Renal cortex interstitium (tissue), 15 donors: ENCODE measurements at places on chromosomes 2 and 18. TPM values are rescaled to one million over a fixed set of nuclear protein-coding genes. Genes with fewer than 3 reads are reported as not detected.
A peak's percentile ranks its signal among the peaks of the same experiment; 100 is the strongest.

DNA sequence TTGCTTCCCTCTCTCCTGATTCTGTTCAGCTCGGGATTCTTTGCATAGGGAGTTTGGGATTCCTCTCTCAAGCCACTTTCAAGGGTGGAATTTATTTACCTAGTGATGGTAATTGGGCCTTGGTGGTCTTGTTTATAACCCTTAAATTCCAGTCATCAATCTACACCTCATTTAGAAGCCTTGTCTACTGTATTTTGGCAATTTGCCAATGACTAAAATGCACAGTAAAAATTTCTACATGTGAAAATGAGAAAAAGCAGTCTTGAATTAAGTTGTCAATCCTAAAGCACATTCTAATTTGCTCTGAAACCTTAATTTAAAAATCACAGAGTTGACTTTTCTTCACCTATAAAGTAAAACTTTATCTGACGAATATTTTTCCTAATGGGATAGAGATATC, 749.2 kb upstream of the CRIM1 start:
- no peak for DNase-seq

DNA sequence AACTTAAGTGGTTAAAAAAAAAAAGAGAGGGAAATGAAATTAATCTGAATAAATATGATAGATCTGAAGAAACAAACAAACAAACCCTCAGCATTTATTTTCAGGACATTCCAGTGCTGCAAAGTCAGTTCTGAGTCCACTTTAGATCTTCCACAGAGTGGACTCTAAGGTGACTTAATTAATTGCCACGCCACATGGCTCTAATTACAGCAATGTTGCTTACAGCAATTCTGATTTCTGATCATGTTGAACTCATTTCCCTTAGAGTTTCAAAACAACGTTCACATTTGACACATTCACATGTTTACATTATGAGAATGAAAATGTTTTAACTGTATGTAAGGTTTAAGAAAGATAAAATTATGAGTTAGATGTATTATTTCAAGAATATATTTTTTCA, 38.6 kb upstream of the RASGRP3 start:
- no peak for DNase-seq

- no peak for DNase-seq
Measured at GRCh38 chr2:168884975-168885374, 5.3 kb downstream of the SPC25 start.

DNA sequence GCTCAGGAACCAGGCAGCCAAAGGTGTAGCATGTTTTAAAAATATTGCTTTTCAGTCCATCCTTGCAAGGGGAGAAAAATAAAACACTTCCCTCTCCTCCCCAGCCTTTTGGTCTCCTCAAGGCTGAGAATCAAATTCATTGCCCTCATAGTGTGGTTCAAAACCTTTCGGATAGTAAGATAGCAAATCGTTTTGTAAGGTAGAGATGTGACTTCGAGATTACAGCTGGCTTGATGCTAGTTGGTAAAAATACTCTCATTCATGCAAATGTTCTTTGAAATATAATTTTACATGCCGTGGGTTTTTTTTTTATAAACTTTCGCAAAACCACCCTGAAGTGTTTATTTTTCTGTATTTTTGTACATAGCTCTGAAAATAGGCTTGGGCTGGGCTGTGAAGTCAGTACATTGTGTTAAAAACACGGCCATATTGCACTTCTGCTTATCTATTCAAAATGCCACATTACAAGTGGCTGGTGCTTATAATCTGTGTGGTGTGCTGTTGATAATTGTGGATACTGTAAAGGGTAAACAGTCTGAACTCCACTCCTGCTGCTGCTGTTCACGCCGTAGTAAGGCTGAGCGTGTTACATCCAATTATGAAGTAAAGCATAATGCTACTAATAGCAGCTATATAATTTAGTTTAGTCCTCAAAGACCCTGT, 172.0 kb upstream of the SIX3 start:
- DNase-seq: no peak

DNA sequence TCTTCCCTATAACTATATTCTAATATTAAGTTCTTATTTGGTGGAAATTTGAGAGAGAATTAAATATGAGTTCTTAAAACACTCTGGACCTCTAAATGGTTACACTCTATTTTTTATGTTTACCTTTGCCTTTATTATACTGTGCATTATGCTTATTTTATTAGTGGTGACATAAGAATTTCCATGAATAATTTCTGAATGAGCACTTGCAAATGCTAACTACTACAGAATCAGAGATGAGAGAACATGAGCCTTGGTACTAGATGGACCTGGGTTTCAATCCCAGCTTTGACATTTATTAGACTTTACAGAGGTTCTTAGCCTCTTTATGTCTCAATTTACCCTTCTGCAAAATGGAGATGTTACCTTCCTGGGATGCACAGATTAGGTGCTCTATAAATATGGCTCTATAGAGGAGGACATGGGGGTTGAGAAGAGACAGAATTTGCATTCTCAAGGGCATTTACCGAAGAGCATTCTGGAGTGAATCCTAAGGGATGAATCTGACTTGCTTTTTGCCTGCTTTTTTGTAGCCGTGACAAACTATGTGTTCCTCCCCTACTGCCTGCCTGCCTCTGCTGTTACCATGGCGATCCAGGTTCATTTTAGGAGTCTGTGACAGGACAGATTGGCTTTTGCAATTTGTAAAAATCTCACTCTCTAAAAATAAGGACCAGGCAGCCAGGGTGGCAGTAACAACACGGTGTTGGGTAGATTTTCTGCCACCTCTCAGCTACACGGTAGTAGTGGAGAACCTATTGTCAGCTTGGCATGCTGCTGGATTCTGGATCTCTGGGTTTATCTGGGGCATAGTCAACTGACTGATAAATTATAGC, 20.7 kb upstream of the CNRIP1 start:
- DNase-seq: no peak

DNA sequence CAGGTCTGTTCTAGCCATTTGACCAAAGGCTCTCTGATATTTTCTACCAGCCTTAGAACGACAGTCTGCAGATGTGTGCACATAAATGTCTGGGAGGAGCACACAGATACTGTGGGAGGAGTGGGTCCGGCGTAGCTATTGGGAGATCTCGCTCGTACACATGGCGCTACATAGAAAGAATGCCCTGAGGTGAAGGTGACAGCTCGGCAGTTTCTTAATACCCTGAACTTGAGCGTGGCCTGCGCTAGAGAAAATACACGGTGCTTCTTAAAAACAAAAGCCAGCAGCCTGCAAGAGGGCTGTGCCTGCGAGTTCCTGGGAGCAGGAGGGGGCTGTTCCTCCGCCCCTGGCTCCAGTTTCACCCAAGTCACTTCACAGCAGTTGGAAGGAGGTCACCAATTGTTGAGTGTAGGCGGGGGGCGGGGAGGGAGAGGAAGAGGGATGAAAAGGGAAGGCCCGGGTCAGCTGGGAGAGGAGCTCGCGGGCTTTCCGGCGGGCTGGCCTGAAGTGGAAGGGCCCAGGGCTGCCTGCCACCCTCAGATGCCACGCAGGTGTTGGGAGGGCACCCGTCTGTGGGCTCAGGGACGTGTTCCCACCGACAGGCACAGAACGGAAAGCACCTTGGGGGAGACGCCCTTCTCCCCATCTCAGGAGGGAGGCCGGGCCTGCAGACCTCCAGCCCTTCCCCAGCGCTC, 124.7 kb upstream of the ZNF516 start:
- DNase-seq: peak; percentile 81

The CNGA3 gene
- polyA plus RNA-seq: not detected

The RIT2 gene
- polyA plus RNA-seq: not detected
